ENCODE measurements at places on chromosomes 16 and 17.

GRCh38 chr16:78175287-78175686 lies 75.8 kb downstream of the WWOX start:
- no peak for DNase-seq

- no peak for DNase-seq
Observed at GRCh38 chr16:75064403-75065148, 52.0 kb downstream of the LDHD start.

DNA sequence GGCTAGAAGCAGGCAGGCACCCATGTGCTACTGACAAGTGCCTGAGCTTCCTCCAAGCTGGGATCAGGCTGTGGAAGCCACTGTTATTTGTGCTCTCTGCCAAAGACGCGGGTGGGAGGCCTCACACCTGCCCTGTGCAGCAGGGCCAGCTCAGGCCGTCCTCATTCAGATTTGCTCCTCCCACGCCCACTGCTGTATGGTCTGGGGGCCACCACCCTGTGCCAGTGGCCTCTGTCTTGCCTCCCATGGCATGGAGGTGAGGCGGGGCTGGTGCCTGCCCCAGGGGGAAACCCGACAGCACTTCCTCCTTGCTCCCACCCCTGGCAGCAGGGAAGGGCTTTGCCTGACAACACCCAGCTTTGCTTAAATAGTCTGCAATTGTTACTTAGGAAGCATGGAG lies 356.5 kb upstream of the CDH8 start:
- no peak for DNase-seq

DNA sequence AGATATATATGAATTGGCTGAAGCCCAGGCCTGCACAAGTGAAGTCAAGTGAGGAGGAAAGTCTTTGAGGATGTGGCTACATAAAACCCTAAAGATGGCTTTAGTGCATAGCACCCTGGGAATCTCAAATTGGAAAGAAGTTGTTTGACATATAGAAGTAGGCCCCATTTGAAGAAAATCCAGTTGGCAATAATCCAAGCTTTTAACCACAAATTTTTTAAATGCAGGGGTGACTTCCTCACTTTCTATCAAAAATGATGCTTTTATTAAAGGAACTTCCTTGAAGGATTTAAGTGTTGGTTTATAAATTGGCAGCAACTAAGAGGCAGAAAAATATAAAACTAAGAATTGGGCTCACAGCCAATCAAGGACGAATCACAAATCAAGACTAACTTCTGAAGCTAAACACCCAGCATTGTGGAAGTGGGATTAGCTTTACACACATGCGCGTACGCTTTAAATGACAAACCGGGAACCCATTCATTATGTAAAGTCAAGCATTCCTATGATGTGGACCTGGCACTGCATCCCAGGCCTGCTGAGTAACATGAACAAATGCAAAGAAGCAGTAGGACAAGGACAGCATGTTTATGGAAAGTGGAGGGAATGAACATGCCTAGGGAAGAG lies 63.3 kb downstream of the NOG start:
- DNase-seq = no peak

DNA sequence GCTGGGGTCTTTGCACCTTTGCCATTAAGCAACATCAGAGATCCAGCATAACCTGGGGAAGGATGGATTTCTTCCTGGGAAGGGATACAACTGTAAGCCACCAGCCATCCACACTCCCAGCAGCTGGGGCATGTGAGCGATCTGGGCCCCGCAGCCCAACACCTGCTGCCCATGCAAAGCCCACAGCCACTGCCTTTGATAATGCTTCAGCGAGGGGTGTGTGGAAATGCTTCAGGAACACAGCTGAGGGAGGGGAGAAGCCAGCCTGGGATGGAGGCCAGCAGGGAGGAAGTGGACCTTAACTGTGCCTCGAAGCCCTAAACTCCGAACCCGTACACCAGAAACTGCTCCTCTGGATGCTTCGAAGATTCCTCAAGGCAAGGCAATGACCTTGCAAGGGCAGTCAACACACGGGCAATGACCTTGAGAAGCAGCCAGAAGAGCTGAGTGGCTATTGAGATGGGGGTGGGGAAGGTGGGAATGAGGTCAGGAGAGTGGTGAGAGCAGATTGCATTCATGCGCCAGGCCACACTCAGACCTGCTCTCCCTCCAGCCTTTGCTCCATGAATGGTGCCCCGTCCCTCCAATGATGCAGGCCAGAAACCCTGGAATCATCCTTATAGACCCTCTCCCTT lies 49.1 kb downstream of the KATNIP start:
- DNase-seq = no peak

DNA sequence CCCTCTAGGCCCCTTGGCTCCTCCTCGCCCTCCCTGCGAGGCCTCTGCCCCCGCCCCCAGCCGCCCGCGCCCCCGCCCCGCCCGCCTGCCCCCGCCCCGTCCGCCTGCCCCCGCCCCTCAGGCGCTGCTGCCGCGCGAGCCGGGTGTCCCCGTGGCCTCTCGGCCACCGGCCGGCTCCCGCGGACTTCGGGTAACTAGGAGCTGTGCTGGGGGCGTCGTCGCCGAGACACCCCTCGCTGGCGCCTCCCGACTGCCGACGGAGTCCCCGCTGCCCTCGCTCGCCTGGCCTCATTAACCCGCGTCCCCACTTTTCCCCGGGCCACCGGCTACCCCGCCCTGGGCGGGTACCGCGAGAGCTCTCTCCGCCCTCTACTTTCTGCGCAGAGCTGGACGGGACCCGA lies at the start of gene TLCD1:
TSS of gene TLCD1 (minus strand) at position 8 of the 401 bp plus-strand sequence. CDS start 136 bp downstream, outside the sequence.
- peak; percentile 84 for DNase-seq

DNA sequence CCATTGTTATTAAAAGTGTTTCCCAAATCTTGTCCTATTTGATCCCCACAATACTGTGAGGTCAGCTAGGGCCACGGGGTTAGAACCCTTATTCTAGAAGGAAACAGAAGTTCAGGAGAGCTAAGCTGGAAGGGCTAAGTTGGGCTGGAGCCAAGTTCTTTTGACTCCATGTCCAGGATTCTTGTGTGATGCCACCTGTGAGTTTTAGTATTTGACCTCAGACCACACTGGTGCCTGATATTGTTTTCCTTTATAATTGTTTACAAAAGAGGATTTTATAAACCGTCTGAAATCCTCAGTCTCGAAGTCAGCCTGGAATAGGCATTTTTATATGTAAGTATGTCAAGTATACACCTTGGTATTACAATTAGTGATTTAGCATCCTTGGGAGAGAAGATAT lies 332.7 kb downstream of the CBLN1 start:
- DNase-seq = no peak

- no peak for DNase-seq
Observed at GRCh38 chr16:88591577-88592021, 21.4 kb downstream of the ZC3H18 start.

Measured in AG08395 (cell line).